ENCODE measurements at places on chromosomes 7 and 10.

- DNase-seq: peak; percentile 83
These were observed 80.6 kb downstream of the ARHGAP21 start for GRCh38 chr10:24642921-24643678.

DNA sequence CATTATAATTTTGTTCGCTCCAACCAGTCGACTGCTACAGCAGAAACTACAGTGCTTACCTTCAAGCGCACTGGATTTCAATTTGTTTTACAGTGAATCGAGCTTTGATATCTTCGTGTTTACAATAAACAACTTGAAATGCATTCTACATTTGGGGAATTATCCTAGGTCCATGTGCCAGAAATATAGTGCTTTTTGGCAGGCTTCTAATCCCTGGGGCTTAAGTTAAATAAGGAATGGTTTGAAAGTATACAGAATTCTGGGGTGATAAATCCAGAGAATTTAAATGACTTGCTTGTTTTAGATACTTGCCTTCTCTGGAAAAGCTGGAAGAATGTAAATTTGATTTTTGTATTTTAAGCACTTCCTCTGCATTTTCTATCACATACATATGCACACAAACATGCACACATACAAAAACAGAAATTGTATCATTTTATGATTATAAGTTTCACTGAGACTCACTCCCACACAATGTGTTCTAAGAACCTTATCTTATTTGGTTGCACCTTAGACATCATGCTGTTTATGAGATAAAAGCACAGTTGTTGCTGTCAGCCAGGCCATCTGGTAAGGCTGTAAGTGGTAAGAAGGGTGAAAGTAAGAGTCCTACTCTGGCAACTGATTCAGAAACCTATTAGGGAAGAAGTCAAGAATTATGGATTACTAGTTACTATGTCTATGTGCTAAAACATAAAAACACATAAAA is 347.2 kb upstream of the KCND2 start:
- DNase-seq: no peak

- no peak for DNase-seq
These were observed 10.5 kb upstream of the EDRF1 start for GRCh38 chr10:125708971-125709503.

DNA sequence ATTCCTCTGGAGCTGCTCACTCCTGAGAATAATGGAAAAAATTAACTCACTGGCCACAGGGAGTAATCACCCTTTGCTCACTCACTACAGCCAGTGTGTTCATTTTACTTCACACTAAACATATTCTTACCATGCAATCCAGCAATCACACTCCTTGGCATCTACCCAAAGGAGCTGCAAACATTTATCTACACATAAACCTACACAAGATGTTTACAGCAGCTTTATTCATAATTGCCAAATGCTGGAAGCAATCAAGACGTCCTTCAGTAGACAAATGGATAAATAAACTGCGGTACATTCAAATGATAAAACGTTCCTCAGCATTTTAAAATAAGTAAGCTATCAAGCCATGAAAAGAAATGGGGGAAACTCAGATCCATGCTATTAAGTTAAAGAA is 34.2 kb upstream of the POM121L12 start:
- DNase-seq: no peak

DNA sequence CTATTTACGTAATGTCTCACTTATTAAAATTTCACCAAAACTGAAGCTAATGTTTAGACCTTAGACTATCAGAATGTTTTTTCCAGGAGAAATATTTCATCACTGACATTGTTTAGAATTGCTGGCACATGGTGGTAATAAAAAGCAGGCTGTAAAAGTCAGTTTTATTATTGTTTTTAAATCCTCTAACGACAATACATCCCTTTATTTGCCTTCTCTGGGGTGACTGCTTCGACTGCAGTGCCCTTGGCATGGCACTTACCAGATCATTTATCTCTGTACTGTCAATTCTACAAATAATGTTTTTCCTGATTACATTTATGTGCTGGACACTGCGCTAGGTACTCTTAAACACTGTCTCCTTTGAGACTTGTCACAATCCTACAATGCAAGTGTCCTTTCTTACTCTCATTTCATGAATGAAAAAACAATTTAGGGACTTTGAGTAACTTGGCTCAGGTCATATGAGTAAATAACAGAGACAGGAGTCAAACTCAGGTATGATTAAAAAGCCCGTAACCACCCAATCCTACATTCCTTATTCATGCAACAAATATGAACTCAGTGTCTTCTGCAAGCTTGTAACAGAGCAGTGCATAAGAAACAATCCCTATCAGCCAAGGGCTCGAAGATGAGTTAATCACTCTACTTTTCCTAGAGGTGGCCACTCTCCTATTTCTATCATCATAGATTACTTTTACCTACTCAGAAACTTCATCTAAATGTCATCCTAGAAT is 5.6 kb upstream of the ING3 start:
- DNase-seq: no peak

GRCh38 chr7:27947586-27948278 is 207.8 kb downstream of the TAX1BP1 start:
- DNase-seq: peak; percentile 67

DNA sequence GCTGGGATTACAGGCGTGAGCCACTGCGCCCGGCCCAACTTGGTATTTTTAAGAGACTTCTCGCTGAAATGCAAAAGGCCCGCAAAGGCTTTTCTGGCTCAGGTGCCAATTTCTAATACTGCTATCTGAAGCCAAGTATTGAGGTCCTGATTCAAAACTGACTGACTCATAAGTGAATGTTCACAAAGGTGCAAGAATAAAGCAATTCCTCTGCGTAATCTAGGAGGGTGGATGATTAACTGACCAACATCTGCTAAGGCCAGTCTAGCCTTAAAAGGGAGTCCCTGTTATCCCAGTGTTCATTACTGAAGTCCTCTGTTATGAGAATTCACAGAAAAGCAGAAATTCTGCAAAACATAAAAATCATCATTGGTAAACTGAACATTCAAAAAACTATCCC is 111.4 kb downstream of the SRPK2 start:
- peak; percentile 80 for DNase-seq

- no peak for DNase-seq
These were observed 1481.3 kb downstream of the GATA3 start for GRCh38 chr10:9535744-9536143.

- no peak for DNase-seq
These were observed 46.9 kb upstream of the GJD4 start for GRCh38 chr10:35558276-35558675.

DNA sequence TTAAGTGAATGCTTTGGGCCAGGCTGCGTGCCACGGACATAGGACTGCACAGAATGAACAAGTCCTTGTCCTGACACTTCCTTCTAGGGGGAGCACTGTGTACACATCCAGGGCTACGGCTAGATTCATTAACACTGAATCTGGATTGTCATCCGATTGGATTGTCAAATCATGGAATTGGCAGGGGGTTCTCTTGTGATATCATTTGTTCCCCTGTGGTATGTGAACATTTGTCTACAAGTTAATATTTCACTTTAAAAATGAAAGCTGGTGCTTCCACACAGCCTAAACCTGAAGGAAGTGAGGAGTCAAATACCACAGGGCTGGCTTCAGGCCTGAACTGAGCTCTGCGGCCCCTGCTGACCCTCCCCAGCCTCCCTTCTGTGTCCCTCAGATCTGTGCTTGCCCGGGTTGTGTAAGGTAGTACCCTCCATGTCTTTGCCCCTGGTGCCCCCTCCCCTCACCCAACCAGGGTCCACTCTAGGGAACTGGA is 75.6 kb downstream of the SNX10 start:
- no peak for DNase-seq

DNA sequence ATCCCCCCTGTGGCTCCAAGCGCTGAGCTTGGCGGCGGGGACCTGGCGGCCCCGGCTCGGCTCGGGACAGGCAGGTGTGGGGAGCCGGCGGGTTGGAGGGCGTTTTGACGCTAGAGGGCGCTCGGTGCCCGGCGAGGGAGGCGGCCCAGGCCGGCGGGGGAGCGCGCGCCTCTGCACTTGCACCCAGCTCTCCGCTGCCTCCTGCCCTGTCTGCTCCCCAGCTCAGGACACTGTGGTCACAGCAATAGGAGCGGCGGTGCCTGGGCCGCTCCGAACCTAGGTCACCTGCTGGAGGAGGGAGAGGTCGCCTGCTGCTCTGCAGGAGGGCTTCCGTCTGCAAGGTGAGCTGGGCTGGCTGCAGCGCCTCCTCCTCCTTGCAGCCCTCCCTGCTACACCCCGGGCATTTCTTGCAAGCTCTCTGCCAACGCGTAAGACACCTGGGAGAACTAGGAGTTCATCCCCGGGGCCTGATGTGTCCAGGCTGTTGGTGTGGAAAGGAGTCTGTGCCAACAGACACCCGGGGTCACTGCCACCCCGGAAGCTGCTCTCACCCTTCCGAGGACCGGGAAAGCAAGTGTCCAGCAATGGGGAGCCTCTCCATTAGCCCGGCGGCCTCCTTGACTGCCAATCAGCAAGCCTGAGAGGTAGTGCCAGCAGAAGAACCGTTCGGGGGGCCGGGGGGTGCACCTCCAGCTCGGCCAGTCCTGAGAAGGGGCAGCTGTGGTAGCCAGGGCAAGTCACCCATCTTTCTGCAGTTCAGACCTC is 620.4 kb downstream of the GALNT17 start:
- DNase-seq: peak; percentile 5

- no peak for DNase-seq
These were observed 3.7 kb upstream of the ABHD11 start for GRCh38 chr7:73742338-73742752.

- no peak for DNase-seq
These were observed 112.5 kb downstream of the WNT2 start for GRCh38 chr7:117210397-117210796.

GRCh38 chr10:48800007-48800675 is 115.5 kb downstream of the WDFY4 start:
- no peak for DNase-seq
